ENCODE measurements at places on chromosomes 11 and 22.

GRCh38 chr22:48944751-48945620 is 882.7 kb downstream of the BRD1 start:
- DNase-seq, result no peak

DNA sequence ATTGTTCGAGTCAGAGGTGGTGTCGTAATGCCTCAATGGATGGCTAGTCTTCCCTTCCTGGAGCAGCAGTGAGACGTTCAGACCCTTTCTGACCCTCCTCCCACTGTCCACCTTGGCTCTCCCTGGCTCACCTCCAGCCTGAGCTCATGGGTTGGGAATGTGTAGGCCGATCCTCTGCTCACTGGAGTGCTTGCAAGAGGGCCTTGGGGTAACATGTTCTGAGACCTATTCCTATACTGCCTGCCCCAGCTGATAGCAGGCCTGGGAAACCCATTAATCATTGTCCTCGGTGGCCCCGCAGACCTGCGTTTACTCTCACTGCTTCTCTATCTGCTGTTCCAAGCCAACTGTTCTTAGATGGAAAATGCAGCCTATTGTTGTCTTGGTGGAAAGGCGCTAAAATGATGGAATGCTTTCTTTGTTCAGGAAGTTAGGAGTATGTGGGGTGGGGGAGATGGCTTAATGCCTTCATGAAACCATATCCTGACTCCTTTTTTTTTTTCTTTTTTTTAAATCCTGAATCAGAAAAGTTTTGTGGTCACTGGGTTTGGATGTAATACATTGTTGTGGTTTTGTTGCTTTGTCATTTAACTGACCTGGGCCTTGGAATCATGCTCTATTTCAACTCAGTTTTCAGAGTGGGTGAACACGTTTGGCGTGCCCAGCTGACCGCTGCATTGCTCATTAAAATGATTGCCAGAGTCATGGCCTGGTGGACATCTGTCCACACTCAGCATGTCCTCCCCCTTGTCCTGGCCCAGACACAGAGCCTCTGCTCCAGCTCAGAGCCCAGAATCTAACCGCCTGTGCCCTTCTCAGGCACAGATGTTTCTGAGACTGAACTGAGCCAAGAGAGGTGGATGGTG is 72.5 kb downstream of the MICAL2 start:
- DNase-seq, result no peak

- no peak for DNase-seq
Observed at GRCh38 chr22:37122598-37123180, 13.2 kb upstream of the TMPRSS6 start.

DNA sequence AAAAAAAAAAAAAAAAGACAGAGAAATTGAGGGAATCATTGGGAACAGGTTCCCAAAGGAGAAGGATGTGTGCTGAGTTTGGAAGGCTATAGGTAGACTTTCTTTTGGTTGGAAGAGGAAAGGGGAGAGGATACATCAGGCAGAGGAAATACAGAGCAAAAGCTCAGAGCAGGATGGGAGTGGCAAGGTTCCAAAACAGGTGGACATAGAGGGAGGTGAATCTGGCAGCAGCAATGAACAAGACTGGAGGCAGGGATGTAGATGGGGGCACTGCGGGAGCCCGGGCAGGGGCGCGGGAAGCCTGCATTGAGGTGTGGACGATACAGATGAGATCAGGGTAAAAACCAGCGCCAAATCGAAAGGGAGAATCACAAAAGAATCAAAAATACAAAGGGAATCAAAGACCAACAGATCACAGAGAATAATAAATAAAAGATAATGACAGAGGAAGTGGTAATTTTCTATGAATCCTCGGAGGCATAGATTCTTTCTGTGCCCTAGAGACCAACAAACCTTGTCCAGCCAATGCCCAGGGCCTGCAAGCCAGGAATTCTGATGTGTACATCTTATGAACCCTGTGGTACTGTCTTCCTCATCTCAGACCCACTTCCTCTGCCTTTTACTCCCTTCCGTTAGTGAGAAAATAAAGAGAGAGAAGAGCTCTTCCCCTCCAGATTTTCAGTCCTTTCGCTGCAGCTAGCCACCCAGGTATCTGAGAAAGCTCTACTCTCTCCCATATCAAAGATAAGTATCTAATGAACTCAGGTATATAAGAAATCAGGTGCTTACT is 70.3 kb downstream of the SLC1A2 start:
- no peak for DNase-seq

GRCh38 chr11:5705688-5706087 is 16.1 kb downstream of the TRIM22 start:
- no peak for DNase-seq
